Stimulated activated CD4-positive, alpha-beta T cell treated with anti-CD3 and anti-CD28 coated beads, Interleukin-4, amount 100 ng/mL, for 1 hour (primary cell): ENCODE measurements at places on chromosomes 12 and 14.

DNA sequence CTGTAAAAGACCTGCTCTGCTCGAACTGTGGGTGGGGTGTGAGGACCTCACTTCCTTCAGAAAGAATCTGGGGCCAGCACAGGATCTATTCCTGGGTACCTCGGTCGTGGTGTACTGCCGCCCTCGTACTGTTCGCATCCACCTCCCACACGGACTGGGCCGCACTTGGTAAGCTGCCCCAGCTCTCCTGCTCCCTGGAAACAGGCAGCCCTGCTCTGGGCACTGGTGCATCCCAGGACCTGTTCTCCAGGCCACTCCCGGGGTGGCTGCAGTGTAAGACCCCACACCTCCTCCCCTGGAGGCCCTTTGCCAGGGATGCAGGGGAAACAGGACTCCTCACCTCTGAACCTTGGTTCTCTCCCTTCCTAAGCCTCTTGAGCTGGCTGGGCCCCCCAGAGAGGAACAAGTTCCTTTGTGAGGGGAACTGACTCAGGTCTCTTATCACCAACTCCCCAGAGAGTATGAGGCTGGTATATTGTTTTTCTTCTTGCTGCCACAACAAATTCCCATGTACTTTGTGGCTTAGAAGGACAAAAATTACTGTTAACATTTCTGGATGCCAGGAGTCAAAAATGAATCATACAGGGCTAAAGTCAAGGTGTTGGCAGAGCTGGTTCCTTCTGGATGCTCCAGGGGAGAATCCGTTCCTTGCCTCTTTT is 276.5 kb downstream of the NUAK1 start:
- no peak for DNase-seq

- DNase-seq = no peak
Measured at GRCh38 chr12:96143827-96144565, 50.2 kb upstream of the ELK3 start.

DNA sequence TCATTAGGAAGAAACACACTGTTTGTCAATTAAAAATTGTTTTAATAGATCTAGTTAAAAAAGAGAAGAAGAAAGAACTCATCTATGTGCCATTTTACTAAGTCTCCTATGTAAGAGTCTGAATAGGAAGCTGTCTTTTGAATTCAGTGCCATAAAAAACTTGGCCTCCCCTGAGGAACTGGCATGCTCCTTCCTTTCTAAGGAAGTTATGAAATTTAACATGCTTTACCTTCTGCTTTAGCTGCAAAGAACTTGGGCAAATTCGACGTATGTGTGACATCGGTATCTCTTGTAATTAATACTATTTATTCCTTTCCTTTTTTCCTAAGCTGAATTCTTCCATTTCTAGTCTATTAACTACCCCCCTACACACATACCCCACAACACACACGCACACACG is 12.5 kb downstream of the TM7SF3 start:
- DNase-seq = no peak

DNA sequence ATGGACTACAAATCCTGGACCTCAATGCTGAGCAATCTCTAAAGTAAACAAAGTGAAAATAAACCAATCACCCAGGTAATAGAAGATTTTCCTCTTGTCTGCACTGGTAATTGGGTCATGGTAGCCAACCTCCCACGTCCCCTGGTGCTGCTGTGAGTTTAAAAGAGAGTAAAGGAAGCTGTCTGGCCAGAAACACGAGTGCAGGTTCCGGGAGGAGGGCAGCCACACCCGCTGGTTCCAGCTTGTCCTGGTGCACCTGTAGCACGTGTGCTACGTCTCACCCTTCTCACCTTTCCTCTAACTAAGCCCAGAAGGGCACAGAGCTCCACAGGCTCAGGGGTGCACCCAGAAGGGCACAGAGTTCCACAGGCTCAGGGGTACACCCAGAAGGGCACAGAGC is 5.4 kb downstream of the CRACR2A start:
- no peak for DNase-seq

GRCh38 chr12:31582155-31582554 is 8.8 kb downstream of the DENND5B start:
- no peak for DNase-seq

DNA sequence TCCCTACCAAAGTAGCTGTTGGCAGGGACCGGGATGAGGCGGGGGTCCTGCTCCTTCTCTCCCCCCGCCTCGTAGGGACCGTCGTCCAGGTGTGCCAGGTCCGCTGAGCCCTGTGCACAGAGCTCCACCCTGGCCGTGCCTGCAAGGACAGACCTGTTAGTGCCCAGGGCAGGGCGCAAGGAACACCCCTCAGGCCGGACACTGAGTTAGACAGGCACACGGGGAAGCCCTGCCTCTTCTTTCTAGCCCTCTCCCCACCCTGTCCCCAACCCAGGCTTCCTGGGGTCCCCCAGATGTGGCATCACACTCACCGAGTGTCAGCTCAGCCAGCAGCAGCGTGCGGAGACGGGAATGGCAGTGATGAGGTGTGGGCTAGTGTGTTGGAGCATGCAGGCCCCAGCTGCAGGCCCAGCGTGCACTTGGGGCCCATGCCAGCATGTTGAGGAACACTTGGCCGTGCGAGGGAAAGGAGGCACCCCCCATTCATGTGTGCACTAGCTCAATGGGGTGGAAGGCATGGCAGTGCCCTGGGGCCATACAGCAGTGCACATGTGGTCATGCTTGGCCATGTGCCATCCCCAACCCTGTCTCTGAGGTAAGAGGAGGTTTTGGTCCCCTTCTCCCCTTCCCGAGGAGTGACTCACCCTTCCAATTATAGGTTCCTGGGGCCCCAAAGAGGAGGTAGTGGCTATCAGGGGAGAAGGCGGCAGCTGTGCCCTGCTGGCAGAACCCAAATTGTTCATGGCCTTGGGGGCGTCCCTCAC is 7.3 kb downstream of the ITGA7 start:
- DNase-seq = no peak

GRCh38 chr12:69383074-69383473 is 23.5 kb downstream of the YEATS4 start:
- DNase-seq = no peak

GRCh38 chr12:80857311-80857710 is 80.4 kb downstream of the LIN7A start:
- no peak for DNase-seq

- no peak for DNase-seq
Measured at GRCh38 chr14:104266631-104267575, 128.5 kb downstream of the KIF26A start.

DNA sequence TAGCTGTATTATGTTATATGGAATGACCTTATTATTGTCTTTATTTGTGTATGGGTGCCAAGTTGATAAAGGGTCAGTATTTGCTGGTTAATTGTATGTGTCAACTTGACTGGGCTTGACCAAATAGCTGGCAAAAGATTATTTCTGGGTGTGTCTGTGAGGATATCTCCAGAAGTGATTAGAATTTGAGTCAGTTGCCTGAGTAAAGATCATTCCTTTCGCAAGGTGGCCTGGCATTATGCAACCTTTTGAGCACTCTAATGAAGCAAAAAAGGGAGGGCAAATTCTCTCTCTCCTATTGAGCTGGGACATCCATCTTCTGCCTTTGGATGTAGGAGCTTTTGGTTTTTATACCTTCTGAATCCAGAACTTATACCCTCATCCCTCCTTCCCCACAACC is 82.2 kb downstream of the ATXN7L3B start:
- no peak for DNase-seq

DNA sequence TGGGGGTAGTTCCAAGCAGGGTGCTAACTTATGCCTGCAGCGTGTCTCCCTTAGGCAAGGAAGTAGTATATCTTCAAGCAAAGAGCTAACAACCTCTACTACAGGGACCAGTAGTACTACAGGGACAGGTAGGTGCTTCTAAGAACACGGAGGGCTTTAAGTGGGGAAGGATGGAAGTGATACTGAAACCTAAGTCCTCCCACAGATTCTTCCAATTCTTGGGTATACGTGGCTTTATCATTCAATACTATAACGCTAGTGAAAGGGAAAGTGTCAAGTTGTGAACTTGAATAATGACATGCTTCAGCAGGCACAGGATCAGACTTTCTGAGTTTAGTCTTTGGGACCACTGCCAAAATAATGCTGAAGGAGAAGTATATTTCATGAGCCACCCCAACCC is 241.7 kb downstream of the CEP128 start:
- no peak for DNase-seq

DNA sequence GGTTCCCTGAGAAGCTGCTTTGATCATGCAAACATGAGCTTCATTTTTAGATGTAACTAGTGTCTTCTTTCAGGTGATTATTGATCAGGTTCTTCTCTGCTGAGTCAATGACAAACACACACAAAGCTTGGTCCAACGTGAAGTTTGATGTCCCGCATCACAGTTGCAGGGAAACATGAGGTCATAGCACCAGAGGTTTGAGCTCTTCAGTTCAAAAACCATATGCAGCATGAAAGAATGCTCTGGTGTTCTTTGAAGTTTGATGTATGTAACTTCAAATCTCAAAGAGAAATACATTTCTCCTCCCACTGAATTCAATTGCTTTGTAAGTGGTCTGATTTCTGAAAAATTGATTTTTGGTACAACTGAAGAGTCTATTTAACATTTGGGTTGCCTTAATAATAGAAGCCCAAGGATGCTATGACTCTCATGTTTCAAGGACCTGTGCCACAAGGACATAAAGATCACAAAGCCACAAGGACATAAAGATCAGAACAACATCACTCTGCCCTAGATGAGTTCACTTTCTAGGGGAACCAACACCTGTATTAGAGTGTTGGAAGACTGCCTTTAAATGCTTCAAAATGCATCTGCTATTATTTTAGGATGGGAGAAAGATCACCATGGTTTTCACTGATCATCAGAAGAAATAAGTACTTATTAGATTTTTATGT is 31.1 kb upstream of the AMIGO2 start:
- no peak for DNase-seq
